RPMI7951 (cell line): ENCODE measurements at places on chromosomes 1 and 21. TPM values are rescaled to one million over a fixed set of nuclear protein-coding genes. Genes with fewer than 3 reads are reported as not detected.

DNA sequence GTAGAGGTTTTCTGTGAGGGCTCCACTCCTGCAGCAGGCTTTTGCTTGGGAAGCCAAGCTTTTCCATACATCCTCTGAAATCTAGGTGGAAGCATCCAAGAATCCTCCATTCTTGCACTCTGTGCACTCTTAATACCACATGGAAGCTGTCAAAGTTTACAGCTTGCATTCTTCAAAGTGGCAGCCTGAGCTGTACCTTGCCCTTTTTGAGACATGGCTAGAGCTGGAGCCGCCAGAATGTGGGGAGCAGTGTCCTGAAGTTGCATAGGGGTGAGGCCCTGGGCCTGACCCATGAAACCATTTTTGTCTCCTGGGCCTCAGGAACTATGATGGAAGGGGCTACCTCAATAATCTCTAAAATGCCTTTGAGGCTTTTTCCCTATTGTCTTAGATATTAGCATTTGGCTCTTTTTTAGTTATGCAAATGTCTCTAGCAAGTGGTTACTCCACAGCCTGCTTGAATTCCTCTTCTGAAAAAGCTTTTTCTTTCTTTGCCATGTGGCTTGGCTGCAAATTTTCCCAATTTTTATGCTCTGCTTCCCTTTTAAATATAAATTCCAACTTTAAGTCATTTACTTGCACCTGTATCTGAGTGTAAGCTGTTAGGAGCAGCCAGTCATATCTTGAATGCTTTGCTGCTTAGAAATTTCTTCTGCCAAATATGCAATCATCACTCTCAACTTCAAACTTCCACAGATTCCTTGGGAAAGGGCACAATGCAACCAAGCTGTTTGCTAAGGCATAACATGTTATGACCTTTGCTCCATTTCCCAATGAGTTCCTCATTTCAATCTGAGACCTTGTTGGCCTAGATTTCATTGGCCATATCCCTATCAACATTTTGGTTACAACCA is 92.1 kb upstream of the ARTN start:
- no peak for DNase-seq

GRCh38 chr1:3338725-3339070 is 115.8 kb upstream of the ARHGEF16 start:
- no peak for DNase-seq

- peak; percentile 95 for DNase-seq
Measured at GRCh38 chr1:185439727-185440415, 122.8 kb upstream of the IVNS1ABP start.

Gene UMODL1
- not detected in 2 replicates for total RNA-seq

- DNase-seq = peak; percentile 54
Measured at GRCh38 chr1:209742409-209743144, 13.3 kb upstream of the TRAF3IP3 start.

- no peak for DNase-seq
Measured at GRCh38 chr1:2061065-2061778, 11.0 kb downstream of the PRKCZ start.

DNA sequence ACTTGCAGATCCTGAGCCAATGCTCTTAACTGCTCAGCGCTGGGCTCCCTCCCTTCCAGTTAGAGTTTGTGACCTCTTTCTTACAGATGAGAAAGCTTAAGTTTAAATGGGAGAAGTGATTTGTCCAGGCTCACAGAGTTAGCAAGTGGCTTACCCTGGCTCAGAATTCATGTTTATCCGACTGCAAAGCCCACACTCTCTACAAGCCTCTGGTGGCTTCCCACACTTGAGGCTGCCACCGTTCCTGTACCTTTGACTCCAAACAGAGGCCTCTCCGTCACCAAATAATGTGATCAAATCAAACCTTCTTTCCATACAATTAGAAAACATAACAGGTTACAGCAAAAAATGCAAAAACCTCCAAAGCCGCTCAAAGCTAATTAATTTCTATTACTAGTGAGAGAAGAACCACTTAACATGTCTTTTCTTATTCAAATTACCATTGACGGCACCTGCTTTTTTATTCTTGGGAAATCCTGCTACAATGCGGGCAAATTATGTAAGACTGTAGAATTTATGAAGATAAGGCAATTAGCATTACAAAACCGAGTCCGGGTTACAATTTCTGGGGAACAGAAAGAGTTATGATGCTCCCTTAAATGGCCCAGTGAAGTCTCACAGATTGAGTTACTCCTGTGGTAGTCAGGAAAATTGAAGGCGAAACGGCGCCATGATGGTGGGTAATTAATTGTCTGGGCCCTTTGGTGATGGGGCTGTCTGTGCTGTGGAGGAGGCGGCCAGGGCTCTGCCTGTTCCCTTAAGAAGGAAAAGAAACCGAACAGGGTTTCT is 324.3 kb upstream of the POU3F1 start:
- no peak for DNase-seq

DNA sequence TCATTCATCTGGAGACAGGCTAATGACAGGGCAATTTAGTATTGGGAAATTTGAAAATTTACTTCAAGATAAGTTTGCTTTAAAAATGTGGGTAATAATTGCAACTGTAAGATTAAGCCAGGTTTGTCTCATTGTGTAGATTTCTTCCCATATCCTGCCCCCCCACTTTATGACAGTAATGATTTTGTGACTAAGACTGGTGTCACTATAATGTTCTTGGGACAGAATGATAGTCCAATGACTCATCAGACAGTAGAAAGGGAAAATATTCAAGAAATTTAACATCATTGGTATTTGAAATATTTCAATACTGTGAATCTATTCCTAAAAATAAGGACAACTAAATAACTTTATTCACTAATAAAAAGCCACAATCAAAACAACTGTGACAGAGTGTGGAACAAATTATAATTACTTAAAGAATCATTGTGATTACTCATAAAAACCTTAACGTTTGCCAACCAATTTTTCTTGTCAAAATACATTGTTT is 36.7 kb downstream of the FH start:
- peak; percentile 72 for DNase-seq

- no peak for DNase-seq
Measured at GRCh38 chr1:206705191-206705590, 20.5 kb downstream of the MAPKAPK2 start.

DNA sequence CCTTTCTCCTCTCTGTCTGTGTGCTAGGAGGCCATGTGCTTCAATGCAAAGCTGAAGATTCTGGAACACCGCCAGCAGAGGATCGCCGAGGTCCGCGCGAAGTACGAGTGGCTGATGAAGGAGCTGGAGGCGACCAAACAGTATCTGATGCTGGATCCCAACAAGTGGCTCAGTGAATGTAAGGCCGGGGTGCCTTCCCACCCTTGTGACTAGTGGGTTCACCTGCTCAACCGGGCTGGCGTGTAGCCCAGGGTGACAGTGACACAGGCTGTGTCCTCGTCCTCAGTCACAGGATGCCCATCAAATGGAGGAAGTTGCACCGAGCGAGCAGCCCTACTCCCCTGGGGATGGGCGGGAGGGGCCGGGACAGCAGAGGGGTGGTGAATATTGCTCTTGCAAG is 544.1 kb downstream of the KIF26B start:
- no peak for DNase-seq

- no peak for DNase-seq
Measured at GRCh38 chr1:67342076-67342890, 34.6 kb downstream of the IL12RB2 start.

DNA sequence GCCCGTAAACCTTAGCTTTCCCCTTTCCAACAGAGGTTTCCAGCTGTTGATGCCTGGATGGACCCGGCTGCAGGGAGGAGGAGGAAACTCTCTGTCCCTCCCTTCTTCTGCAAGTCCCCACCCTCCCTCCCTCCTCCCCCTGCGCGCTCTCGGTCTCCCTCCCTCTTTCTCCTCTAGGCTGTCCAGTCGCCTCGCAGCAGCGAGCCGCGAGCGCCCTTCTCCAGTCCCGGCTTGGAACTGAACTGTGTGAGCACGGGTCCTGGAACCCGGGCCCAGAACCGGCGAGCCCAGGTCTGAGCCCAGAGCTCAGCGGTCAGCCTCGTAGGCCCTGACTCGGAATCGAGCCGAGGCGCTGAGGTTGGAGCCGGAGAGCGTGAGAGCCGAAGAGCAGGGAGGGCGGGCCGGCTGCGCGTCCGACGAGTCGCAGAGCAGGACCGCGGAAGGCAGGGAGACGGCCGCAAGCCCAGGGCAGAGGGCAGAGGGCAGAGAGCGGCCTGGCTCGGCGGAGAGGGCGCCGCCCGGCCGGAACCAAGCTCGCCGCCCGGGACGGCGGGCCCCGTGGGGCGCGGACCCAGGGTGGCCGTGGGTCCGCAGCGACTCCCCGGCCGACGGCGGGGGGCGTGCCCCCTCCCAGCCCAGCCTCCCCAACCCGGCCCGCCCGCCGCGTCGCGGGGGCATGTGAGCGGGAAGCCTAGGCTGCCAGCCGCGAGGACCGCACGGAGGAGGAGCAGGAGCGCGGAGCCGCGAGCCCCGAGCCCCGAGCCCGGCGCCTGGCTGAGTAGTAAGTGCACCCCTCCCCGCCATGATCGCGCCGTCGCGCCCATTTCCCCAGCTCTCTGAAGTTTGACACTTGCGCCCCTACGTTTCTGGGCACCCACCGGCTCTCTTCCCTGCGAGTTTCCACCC is at the start of gene SOX13:
SOX13 (plus strand) TSS at position 185 of the 906 bp plus-strand sequence. CDS start 39,801 bp downstream, outside the sequence.
- peak; percentile 84 for DNase-seq

Gene SLC1A7
- total RNA-seq = not detected in 2 replicates

Gene SELL
- 0.36 TPM in 1 of 2 replicates, not detected in the other for total RNA-seq

- DNase-seq = no peak
Measured at GRCh38 chr1:44405798-44406736, 1.0 kb downstream of the RNF220 start.

DNA sequence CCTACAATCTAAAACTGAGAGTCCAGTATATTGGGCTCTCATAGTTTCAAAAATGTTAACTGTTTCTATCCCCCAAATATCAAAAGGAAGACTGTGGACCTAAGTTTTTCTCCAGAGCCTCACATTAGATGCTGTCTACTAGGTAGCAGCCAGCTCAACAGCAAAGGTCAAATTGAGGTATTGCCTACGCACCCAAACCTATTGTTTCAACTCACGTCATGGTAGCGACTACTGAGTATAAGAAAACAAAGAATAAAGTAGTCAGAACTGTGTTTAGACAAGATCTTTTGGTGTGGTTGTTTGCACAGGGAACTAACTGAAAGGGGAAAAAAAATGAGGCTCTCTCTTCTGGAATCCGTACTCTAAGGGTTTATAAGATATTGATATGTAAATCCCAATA is 173.2 kb downstream of the LBR start:
- DNase-seq = no peak

DNA sequence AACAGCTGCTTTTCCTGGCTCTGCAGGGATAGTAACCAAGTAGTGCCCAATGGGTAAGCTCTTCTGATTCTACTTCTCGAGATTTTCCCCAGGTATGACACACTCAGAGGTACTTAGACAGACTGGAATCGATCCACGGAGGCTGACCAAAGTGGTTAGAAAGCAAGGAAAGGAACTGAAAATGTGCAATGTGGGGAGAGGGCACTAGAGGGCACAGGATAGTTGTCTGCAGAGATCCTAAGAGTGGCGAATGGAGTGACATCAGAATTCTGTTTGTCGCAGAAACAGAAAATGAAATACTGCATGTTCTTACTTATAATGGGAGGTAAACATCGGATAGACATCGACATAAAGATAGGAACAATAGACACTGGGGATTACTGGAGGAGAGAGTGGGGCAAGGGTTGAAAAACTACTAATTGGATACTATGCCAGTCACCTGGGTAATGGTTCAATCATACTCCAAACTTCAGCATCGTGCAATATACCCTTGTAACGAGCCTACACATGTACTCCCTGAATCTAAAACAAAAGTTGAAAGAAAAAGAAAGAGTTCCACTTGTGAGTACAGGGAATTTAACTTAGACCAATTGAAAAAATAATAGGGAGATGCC is 23.3 kb downstream of the CYP2J2 start:
- DNase-seq = peak; percentile 24

Gene OR2L3
- total RNA-seq = not detected in 2 replicates

DNA sequence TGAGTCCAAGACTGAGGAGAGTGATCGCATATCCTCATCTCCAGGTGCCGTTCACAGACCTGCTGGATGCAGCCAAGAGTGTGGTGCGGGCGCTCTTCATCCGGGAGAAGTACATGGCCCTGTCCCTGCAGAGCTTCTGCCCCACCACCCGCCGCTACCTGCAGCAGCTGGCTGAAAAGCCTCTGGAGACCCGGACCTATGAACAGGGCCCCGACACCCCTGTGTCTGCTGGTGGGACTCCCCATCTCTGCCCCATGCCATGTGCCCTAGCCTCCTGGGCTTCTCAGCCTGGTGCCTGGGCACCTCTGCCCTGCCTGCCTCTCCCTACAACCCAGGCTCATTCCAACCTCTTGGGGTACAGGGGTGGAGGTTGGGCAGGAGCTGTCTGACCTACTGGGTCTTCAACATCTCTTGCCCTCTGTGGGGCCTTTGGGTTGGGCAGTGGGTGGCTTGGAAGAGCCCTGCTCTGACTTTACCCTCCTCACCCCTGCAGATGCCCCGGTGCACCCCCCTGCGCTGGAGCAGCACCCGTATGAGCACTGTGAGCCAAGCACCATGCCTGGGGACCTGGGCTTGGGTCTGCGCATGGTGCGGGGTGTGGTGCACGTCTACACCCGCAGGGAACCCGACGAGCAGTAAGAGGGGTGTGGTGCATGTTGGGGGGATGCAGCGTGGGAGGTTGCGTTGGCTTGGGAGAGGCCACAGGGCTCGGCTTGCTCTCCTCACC is 7.2 kb downstream of the AMPD2 start:
- no peak for DNase-seq

Gene VTCN1
- not detected in 2 replicates for total RNA-seq

GRCh38 chr21:25496825-25497482 is 110.3 kb downstream of the MRPL39 start:
- no peak for DNase-seq
